ENCODE measurements at places on chromosomes 5 and 9. TPM values are rescaled to one million over a fixed set of nuclear protein-coding genes. Genes with fewer than 3 reads are reported as not detected.

DNA sequence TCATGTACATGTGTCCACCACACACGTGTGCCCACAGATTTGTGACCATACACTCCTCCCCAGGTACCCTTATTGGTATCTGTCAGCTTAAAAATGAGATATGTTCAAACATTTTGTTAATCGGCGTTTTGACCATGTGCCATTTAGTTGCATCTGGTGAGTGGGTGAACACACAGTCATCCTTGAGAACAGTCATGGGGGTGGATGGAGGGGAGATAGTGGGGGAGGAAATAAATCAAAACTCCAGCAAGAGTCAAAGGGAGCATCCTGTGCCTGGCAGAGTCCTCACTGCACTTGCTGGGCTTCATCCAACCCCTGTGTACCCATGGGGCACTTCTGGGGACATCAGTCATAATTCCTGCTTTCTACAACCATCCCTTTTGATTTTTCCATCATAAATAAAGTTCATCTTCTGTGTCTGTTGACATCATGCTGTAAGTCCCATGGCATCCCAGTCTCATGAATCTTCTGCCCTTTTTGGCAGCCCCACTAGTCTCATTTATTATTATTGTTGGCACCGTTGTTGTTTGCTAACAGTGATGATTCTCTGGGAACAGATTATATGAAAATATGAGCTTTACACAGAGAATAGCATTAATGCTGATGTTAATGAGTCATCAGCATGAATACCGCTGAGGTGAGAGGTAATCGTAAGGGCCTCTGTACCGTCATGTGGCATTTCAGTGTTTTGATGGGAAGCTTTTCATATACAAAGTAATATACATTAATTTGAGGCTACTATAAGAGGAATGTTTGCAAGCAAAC, 24.4 kb upstream of the CLK4 start:
- DNase-seq: no peak

GRCh38 chr9:115015018-115015635, 84.7 kb upstream of the TNFSF8 start:
- no peak for DNase-seq

DNA sequence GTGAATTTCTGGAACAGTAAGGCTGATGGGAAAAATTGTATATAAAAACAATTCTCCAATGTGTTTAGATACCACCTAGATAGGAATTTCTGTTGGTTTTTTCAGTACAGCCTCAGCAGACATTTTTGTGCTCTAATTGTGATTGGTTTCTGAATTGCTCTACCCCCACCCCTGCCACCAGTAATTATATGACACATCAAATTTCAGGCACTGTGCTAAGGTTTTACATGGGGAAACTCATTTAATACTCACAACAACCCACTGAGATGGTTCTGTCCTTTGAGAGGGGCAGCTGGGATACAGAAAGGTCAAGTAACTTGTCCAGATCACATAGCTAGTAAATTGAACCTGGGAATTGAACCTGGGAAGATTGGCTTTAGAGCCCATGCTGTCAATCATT, 288.0 kb downstream of the ARHGEF28 start:
- DNase-seq: no peak

The PLPP7 gene
- total RNA-seq: 107 TPM

The OR1Q1 gene
- not detected for total RNA-seq

The EGFL7 gene
- total RNA-seq: 72.0 TPM
